Stimulated activated CD4-positive, alpha-beta T cell treated with anti-CD3 and anti-CD28 coated beads, Interleukin-15, amount 100 ng/mL, for 1 hour (primary cell): ENCODE measurements at places on chromosomes 16 and 17.
A peak's percentile ranks its signal among the peaks of the same experiment; 100 is the strongest.

GRCh38 chr17:691423-691822 lies 23.2 kb downstream of the VPS53 start:
- DNase-seq = no peak

GRCh38 chr17:13084420-13084819 lies 66.6 kb upstream of the ELAC2 start:
- no peak for DNase-seq

- DNase-seq = no peak
These were observed 8.1 kb downstream of the RPL19 start for GRCh38 chr17:39208136-39208535.

DNA sequence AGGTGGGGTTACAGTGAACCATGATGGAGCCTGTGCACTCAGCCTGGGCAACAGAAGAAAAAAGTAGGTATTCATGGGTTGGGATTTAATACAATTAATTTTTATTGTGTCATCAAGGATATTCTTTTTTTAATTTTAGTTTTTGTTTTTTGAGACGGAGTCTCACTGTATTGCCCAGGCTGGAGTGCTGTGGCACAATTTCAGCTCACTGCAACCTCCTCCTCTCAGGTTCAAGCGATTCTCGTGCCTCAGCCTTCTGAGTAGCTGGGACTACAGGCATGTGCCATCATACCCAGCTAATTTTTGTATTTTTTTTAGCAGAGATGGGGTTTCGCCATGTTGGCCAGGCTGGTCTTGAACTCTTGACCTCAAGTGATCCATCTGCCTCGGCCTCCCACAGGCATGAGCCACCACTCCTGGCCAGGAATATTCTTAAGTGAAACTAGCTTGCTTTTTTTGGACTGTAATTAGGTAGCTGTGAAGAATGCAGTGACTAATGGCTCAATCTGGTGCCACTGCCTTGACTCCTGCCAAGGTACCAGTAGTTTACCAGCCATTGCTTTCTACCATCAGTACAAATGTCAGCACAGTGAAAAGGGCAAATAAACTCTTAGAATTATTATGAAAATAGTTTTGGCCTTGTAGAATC lies 4.8 kb downstream of the PPM1D start:
- DNase-seq = no peak

DNA sequence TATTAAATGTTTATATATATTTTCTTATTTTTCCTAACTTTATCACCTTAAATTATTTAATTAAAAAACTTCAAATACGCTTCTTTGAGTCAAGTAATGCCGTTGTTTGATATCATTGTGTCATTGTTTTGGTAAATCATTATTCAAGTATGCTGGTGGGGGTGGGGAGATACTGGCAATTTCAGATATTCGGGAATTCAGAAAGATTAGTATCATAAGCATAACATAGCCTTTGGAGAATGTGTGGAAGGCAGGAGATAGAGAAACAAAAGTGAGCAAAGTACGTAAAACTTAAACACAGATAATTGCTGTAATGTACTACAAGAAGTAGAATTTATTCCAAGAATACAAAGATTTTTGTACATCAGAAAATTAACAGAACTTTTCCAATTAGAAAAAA lies 49.8 kb downstream of the TANC2 start:
- DNase-seq = no peak

- no peak for DNase-seq
These were observed 18.3 kb downstream of the ZNF750 start for GRCh38 chr17:82821554-82821953.

- DNase-seq = no peak
These were observed 7.1 kb upstream of the SGF29 start for GRCh38 chr16:28546626-28547025.

GRCh38 chr16:87098361-87098760 lies 218.8 kb downstream of the C16orf95 start:
- no peak for DNase-seq

DNA sequence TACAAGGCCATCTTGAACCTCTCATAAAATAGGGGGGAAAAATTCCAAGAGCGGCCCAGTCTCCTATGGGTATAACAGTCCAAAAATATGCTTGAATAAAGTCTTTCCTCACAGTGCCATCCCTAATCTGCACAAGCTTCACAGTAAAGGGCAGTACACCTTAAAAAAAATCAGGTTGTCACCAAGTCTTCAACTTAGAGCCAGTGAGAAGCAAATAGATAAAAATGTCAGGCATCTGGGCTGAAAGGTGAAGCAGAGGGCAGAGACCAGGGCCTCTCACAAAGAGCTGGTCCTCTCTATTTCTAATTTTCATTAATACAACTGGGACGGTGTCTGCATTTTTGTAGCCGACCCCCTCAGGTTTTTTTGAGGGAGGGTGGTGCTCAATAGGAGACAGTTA lies 82.9 kb downstream of the SSH2 start:
- DNase-seq = no peak

DNA sequence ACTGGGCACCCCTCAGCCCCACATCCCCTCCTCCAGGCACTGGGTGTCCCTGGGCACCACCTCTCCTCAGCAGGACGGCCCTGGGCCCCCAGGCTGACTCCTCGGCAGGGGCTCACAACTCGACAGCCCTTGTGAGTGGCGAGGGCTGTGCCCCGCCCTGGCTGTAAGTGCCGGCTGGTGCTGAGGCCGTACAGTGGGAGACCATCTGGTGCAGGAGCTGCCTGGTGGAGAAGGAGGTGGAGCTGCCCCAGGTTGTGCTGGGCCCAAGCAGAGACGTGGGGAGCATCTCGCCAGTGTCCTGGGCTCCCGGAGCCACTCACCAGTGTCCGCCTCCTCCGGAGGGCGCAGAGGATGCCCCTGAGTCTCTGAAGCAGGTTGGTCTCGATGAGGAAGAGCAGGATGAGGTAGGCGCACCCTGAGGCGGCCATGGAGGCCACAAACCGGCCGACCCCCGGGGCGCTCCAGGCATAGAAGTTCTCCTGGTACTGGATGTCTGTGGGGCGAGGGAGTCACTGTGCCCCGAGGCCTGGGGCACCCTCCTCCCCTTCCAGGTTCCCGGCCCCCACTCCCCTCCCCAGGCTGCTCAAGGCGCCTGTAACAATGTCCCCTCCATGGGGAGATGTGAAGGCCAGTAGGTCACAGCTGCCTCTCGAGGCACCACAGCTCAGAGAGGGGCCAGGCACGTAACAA lies 15.1 kb upstream of the RNPS1 start:
- DNase-seq = no peak

DNA sequence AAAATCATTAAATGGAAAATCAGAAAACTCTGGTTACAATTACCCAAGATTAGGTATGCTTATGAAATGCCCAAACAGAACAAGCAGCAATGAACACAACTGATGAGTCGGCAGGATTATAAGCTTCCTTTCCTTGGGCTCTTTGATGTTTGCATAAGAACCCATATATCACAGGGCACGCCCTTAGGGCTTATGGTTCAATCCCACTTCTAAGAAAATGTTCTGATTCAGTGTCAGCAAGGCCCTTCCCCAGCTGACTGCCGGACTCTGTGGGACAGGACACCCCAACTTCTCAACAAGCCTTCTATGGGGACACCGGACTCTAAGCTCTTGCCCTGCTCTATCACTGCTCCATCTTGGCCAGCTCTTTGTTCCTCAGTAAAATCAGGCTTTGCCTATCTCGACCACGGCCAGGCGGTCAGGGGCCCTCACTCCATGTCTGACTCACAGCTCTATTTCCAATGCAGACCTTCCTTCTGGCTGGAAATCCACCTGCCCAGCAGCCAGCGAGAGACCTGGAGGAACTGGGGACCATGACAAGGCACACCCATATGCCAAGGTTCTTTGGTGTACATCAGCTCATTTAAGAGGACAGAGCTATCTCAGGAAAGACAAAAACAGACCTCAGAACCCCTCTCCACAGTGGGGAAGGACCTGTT lies 26.8 kb downstream of the LITAFD start:
- no peak for DNase-seq

DNA sequence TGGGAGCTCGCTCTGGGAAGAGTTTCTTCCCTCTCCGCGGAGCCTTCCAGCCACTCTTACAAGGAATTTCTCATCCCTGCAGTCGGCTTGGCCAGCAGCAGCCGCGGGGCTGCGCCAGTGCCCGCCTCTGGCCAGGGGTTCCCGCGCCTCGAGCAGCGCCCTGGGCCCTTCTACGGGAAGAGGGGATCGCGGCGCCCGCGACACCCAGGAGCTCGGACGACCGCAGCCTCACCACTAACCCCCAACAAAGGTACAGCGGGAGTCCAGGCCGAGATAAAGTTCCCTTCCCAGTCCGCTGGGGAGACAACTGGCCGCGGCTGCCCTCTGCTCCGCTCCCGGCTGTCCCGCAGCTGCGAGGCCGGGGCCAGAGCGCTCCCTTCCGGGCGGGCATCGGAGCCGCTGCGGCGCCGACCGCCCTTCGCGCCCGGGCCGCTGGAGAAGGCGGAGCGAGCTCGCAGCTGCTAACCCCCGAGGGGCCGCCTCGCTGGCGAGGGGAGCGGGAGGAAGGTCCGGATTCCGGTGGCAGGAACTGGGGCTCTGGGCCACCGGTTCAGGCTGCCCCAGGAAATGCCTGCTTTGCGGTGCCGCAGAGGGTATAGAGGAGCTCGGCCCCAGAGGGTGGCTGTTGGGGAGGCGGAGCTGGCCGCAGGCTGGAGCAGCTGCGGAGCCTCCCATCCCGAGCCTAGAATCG lies 3.6 kb upstream of the HS3ST3B1 start:
- DNase-seq = no peak

DNA sequence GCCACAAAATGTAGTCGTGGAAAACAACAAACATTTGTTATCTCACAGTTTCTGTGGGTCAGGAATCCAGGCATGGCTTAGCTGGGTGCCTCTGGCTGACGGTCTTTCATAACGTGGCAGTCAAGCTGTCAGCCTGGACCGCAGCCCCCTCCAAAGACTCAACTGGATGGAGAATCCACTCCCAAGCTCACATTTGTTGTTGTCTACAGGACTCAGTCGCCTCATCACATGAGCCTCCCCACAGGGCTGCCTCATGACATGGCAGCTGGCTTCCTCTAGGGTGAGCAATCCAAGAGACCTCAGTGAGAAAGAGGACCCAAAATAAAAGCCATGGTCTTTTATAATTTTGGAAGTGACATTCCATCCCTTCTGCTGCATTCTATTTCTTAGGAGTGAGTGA lies 34.7 kb upstream of the AKAP1 start:
- no peak for DNase-seq

DNA sequence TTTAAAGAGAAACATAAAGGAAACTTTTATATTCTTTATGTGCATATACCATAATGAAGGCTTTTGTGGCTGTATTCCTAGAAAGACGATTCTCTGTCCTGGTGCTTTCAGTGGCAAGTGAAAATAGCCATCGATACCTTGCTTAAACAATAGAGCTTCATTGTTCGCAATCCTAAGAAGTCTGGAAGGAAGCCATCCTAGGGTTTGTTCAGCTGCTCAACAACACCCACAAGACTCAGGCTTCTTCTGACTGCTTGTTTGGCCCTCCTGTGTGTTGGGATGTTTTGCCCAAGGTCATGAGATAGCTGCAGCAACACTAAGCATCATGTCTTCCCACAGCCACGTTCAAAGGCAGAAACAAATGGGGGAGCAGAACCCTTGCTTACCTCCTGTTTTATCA lies 36.1 kb upstream of the COX10 start:
- DNase-seq = no peak

DNA sequence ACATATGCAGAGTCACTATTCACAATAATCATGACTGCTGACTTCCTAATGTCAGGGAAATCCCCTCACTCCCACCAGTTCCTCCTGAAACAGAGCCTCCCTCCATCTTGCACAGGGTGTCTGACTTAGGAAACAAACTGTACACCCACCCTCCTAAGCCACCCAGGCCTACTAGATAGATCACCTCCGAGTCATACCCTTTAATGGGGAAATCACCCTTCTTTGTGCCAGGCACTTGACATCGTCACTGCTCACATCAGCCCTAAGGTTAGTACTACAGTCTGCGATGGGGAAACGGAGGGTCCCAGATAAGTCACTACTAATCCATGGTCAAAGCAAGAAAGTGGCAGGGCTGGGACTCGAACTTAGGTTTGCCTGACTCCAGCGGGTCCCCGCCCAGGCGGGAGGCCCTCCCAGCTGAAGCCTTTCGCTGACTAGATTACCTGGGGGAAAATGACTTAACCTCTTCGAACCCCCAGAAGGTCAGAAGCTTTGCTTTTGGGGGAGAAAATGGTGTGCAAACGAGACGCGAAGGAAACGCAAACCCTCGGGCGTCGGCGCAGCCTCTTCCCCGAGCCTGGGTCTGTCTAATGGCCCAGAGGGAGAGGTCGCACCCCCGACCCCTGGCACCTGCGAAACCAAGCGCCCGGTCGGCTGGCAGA lies 3.4 kb upstream of the MLLT6 start:
- peak; percentile 28 for DNase-seq

GRCh38 chr17:81207610-81208581 lies 14.9 kb downstream of the CEP131 start:
- DNase-seq = no peak

GRCh38 chr17:3575511-3575910 lies 17.9 kb upstream of the TRPV3 start:
- no peak for DNase-seq

- DNase-seq = no peak
These were observed 1.7 kb upstream of the AARS1 start for GRCh38 chr16:70290949-70291519.

GRCh38 chr16:84085773-84086172 lies 31.0 kb downstream of the MBTPS1 start:
- DNase-seq = no peak

DNA sequence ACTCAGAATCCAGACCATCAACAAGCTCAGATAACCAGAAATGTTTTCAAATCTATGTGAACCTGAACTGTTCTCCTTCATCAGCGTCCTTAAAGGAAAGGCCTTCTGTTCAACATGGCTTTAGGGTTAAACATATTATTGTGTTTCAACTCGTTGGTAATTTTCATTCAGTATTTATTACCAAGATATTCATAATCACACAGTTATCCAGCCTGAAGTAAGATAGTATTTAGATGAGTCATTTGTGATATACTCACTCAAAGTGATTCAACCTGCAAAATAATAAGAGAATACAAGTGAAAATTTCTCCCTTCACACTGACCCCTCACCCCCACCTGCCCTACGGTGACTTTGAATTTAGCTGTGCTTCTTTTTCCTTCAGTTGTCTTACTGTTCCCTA lies 3.0 kb downstream of the CYLD start:
- no peak for DNase-seq

- DNase-seq = no peak
These were observed 977.4 kb downstream of the KCNJ18 start for GRCh38 chr17:22669721-22670120.
